ENCODE measurements at places on chromosomes 12 and 14. TPM values are rescaled to one million over a fixed set of nuclear protein-coding genes. Genes with fewer than 3 reads are reported as not detected.

The NT5DC3 gene
- polyA plus RNA-seq, result 10.5 TPM

The POTEM gene
- polyA plus RNA-seq, result not detected

The CELA1 gene
- polyA plus RNA-seq, result not detected

The LHX5 gene
- not detected for polyA plus RNA-seq

The PLCZ1 gene
- not detected for polyA plus RNA-seq

The ARG2 gene
- 2.1 TPM for polyA plus RNA-seq

The HHIPL1 gene
- 1.5 TPM for polyA plus RNA-seq

The MIP gene
- polyA plus RNA-seq, result not detected

The SLC25A47 gene
- not detected for polyA plus RNA-seq

The MSRB3 gene
- polyA plus RNA-seq, result 41.3 TPM

The ZFYVE26 gene
- polyA plus RNA-seq, result 17.8 TPM

The DDN gene
- 32.5 TPM for polyA plus RNA-seq

The SERPINA12 gene
- polyA plus RNA-seq, result not detected

The SPTB gene
- polyA plus RNA-seq, result 215 TPM

The RFX4 gene
- not detected for polyA plus RNA-seq

The RNASE1 gene
- polyA plus RNA-seq, result 192 TPM

The NPFF gene
- polyA plus RNA-seq, result 0.48 TPM

The AQP2 gene
- polyA plus RNA-seq, result not detected

The NABP2 gene
- polyA plus RNA-seq, result 17.4 TPM

The NEUROD4 gene
- polyA plus RNA-seq, result not detected

The ALKBH1 gene
- 13.3 TPM for polyA plus RNA-seq

The SLC7A8 gene
- polyA plus RNA-seq, result 5.6 TPM

The OR6J1 gene
- 0.15 TPM for polyA plus RNA-seq

The PTGES3 gene
- 185 TPM for polyA plus RNA-seq

The SCNN1A gene
- polyA plus RNA-seq, result 0.49 TPM

The DTX1 gene
- 5.9 TPM for polyA plus RNA-seq

The A2M gene
- 362 TPM for polyA plus RNA-seq

The LMBR1L gene
- polyA plus RNA-seq, result 50.3 TPM

The KLRB1 gene
- 0.56 TPM for polyA plus RNA-seq

The ARHGAP9 gene
- polyA plus RNA-seq, result 8.3 TPM

The DTX3 gene
- polyA plus RNA-seq, result 21.8 TPM

The NTN4 gene
- 40.7 TPM for polyA plus RNA-seq

The KRT85 gene
- polyA plus RNA-seq, result not detected

The LRFN5 gene
- polyA plus RNA-seq, result 8.4 TPM

The PALS1 gene
- 13.0 TPM for polyA plus RNA-seq

The SLCO1B1 gene
- polyA plus RNA-seq, result not detected

The HOXC4 gene
- polyA plus RNA-seq, result 21.4 TPM

The BHLHE41 gene
- polyA plus RNA-seq, result 3.7 TPM
